ENCODE measurements at places on chromosomes 4 and X. TPM values are rescaled to one million over a fixed set of nuclear protein-coding genes. Genes with fewer than 3 reads are reported as not detected.

DNA sequence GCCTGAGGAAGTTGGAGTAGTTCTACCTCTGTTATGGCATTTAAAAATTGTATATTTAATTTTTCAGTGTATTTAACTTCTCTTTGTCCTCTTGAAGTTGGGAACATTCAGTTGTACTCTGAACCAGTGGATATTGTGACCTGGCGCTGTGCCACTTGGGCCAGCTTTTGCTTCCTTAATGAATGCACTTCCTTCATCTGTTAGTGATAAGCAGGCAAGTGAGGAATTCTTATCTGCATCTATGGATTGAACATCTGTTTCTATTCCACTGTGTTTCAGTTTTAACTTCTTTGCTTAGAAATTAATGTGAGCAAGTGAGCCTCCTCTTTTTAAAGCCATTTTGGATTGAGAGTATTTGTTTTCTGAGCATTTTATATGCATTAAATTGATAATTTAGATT is 128.3 kb downstream of the UCHL1 start:
- H3K36me3 ChIP-seq = no peaks in the 10 kb centered on the region
- no peak overlapping the region for H3K27ac ChIP-seq
- no peaks in the 10 kb centered on the region for H3K27me3 ChIP-seq
- DNase-seq = peak; percentile 86
- H3K4me1 ChIP-seq = peaks cover 13% of the 10 kb centered on the region
- no peak overlapping the region for H3K4me3 ChIP-seq

- H3K27ac ChIP-seq = no peak overlapping the region
- H3K4me3 ChIP-seq = no peak overlapping the region
- no peaks in the 10 kb centered on the region for H3K36me3 ChIP-seq
- no peak for DNase-seq
These were observed 4.1 kb upstream of the PDGFC start for GRCh38 chr4:156975686-156976085.

Gene LRAT
- total RNA-seq = not detected

DNA sequence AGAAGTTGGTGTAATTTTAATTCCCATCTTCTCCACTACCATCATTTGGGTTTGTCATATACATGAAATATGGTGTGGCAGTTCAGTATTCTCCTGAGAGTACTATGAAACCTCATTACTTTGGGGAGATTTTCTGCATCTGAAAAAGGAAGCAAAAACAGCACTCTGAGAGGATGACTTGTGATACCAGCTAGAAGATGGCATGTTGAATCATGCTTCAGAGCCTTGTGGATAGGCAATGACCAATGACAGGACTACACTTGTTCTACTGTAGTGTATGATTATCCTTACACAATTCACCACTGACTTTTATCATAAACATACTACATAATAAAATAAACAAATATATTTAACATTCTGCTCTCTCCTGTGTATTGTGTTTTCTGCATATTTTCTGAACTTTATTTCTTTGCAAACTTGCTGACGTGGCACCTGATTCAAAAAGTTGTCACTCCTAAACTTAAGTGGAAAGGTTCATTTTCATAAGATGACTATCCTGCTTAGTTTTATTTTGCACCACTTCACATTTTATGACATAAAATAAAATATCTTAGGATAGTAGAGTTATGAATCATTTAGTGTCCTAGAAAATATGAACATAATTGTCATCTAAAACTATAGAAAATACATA is 991.3 kb downstream of the FSTL5 start:
- H3K27me3 ChIP-seq = no peaks in the 10 kb centered on the region
- H3K36me3 ChIP-seq = no peaks in the 10 kb centered on the region
- H3K4me1 ChIP-seq = no peaks in the 10 kb centered on the region
- no peak for DNase-seq

GRCh38 chr4:101187841-101188240 is 159.5 kb downstream of the PPP3CA start:
- DNase-seq = no peak
- H3K27me3 ChIP-seq = no peaks in the 10 kb centered on the region
- H3K36me3 ChIP-seq = no peaks in the 10 kb centered on the region
- H3K4me1 ChIP-seq = peaks cover 15% of the 10 kb centered on the region

DNA sequence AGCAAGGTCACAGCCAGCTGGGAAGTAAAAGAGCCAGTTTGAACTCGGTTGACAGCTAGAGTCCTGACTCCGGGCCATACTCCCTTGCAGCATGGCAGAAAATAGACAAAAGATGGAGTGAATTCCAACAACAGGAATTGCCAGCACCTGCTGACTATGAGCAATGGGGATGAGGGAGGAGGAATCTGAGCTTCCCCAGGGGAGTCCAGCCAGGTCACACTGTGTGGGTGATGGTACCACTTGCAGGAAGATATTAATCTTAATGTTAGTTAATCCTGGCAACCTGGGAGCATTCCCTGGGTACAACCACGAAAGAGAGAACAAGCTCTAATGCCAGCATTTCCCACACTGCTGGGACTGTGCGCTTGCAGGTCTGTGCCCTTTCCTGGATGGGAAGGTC is 48.1 kb upstream of the S100G start:
- no peaks in the 10 kb centered on the region for H3K27me3 ChIP-seq
- H3K4me1 ChIP-seq = no peaks in the 10 kb centered on the region
- H3K36me3 ChIP-seq = no peaks in the 10 kb centered on the region
- no peak overlapping the region for H3K27ac ChIP-seq

DNA sequence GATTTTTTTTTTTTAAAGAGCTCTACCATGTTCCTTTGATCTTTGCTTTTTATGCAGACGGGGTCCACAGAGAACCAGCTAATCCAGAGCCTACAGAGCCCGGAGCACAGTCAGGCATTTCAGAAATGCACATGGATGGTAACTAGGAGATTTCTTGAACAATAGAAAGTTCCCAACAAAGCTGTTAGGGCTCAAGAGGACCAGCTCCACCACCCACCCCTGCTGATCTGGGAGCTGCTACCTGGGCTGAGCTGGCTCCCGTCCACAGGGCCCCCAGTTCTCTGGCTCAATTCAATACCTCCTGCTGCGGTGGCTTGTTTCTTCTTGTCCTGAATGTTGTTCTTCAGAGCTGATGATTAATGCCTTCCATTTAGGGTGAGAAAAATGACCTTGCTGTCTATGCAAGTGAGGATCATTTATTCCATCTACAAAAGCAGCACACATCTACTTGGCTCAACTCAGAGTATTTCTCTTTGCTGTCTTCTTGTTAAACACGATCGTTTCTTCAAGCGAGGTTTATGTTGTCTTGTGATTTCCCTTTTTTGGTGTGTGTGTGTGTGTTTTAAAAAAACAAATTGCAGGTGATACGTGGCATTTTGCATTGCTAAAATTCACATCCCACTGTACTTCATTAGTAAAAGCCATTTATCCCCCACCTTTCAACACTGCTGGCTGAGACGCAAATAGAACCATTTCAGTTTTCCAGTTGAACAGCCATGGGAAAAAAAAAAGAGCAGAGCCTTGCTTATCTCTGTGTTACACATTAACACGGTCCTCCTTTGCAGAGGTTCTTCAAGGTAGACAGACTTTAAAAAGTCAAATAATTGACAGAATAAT is 31.3 kb downstream of the IGFBP7 start:
- H3K4me3 ChIP-seq = no peak overlapping the region
- DNase-seq = no peak
- peaks cover 49% of the 10 kb centered on the region for H3K4me1 ChIP-seq
- no peaks in the 10 kb centered on the region for H3K36me3 ChIP-seq
- no peaks in the 10 kb centered on the region for H3K27me3 ChIP-seq

Gene HAND2
- 22.9 TPM for total RNA-seq

Gene STAP1
- total RNA-seq = not detected

DNA sequence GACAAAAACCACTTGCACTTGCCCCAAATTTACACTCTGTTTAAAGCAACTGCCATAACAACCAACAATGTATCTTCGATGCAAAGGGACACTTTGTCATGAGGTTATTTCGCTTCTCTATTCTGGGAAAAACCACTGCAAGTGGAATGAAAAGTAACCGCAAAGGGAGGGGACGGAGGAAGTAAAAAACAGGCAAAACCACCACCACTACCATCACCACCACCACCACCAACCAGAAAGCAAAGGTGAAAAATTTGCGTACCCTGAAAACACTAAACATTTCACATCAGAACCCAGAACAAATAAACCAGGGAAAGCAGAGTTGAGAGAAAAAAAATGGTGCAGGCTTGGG is 1.2 kb upstream of the N4BP2 start:
- H3K4me3 ChIP-seq = peak overlapping the region; percentile 83
- H3K27me3 ChIP-seq = no peaks in the 10 kb centered on the region
- peaks cover 26% of the 10 kb centered on the region for H3K4me1 ChIP-seq
- no peaks in the 10 kb centered on the region for H3K36me3 ChIP-seq

GRCh38 chrX:140505421-140506337 is 810 bp upstream of the SOX3 start:
- H3K27ac ChIP-seq = no peak overlapping the region
- H3K36me3 ChIP-seq = no peaks in the 10 kb centered on the region
- peaks cover 6% of the 10 kb centered on the region for H3K4me1 ChIP-seq
- no peak for DNase-seq

GRCh38 chr4:78002260-78002659 is 54.9 kb upstream of the FRAS1 start:
- no peak overlapping the region for H3K27ac ChIP-seq
- no peak overlapping the region for H3K4me3 ChIP-seq

Gene ZAR1
- not detected for total RNA-seq

Gene EBP
- 208 TPM for total RNA-seq

GRCh38 chr4:126582737-126583136 is 1050.0 kb upstream of the INTU start:
- H3K27ac ChIP-seq = no peak overlapping the region
- H3K36me3 ChIP-seq = no peaks in the 10 kb centered on the region
- H3K27me3 ChIP-seq = no peaks in the 10 kb centered on the region
- no peak for DNase-seq
- H3K4me3 ChIP-seq = no peak overlapping the region
- no peaks in the 10 kb centered on the region for H3K4me1 ChIP-seq

- no peaks in the 10 kb centered on the region for H3K4me1 ChIP-seq
- H3K4me3 ChIP-seq = peak overlapping the region; percentile 50
- no peaks in the 10 kb centered on the region for H3K27me3 ChIP-seq
- DNase-seq = no peak
- H3K27ac ChIP-seq = peak overlapping the region; percentile 29
These were observed 696 bp upstream of the CA5B start for GRCh38 chrX:15737190-15737958.

DNA sequence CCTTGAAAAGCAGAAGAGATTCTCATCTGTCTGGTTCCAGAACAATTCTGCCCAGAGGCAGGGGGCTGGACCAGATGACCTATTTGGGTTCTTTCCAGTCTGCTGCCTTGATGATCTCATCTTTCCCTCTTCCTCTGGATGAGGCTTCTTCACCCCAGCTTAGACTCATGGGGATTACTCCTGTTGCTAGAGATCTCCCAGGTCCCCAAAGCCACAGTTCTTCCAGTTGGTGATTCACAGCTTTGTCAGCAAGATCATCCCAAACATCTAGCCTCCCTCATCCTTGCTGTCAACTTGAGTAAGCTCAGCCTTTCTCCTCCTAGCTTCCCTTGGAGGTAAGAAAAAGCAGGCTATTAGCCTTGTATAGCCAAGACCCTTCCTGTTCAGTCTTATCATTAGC is 64.2 kb upstream of the PJA1 start:
- no peaks in the 10 kb centered on the region for H3K27me3 ChIP-seq
- H3K4me3 ChIP-seq = no peak overlapping the region

DNA sequence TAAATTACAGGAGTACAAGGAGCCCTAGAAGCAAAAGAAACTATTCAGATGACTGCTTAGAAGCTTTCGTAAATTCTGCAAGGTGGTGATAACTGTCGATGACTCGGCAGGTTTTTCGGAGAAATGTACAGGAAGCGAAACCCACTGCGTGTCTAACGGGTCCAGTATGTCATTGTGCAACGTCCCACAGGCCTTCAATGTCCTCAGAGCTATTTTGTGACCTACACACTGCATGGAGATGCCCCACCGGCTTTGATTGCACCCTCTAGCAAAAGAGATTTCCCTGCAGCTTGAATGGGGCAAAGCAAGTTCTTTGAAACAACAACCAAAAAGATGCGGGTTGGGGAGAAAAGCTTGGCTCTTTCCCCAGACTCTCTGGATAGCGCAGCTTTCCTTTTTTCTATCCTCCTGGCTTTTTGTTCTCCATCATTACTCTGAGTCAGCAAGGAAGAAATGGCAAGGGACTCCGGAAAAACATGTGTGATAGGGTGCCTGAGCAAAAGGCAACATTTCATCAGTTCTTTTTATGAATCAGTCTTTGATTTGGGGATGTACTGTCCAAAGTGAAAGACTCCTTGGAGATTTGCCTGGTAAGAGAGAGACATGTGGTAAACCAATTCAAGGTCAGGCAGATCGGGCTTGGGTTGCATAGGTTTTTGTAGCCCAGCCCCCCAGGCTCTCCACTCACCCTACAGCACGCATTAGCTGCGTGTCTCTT is 112.0 kb upstream of the TBL1X start:
- H3K36me3 ChIP-seq = no peaks in the 10 kb centered on the region
- H3K27me3 ChIP-seq = no peaks in the 10 kb centered on the region
- peaks cover 8% of the 10 kb centered on the region for H3K4me1 ChIP-seq

GRCh38 chrX:132622130-132622529 is 133.3 kb upstream of the MBNL3 start:
- no peak for DNase-seq
- H3K4me1 ChIP-seq = no peaks in the 10 kb centered on the region
- no peak overlapping the region for H3K27ac ChIP-seq
- no peaks in the 10 kb centered on the region for H3K36me3 ChIP-seq

Gene ZCCHC12
- not detected for total RNA-seq

Gene FAAH2
- total RNA-seq = 2.9 TPM

DNA sequence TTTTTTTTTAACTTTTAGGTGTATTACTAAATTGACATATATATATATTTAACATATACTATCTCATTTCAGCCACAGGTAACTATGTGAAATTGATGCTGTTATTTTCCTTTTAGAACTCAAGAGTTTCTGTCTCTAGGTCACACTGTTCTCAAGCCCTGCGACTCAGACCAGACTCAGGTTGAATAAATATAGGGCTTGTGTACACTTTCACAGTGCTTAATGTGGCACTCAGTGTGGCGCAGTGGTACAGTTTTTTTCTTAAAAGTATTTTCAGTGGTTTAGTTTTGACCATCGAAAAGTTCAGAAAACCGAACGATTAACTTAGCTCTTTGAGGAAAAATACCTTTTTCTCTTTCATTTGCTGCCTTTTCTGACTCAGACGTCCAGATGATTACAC is 24.7 kb downstream of the PACRGL start:
- no peak overlapping the region for H3K4me3 ChIP-seq
- no peaks in the 10 kb centered on the region for H3K27me3 ChIP-seq
- DNase-seq = no peak

Gene RAI2
- total RNA-seq = 10.1 TPM

DNA sequence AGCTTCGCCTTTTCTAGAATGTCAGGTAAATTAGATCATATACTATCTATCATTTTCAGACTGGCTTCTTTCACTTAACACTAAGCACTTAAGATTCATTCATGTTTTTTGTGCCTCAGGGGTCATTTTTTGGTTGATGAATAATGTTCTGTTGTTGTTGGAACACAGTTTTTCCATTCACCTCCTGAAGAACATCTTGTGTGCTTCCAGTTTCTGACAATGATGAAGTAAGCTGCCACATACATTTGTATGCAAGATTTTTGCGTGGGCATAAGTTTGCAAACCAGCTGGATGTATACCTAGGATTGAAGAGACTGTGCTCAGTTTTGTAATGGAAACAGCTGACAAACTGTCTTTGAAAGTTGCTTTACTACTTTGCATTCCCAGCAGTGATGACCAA is 37.6 kb downstream of the MAGEA9 start:
- no peak overlapping the region for H3K27ac ChIP-seq
- no peaks in the 10 kb centered on the region for H3K27me3 ChIP-seq
- no peak overlapping the region for H3K4me3 ChIP-seq
- no peak for DNase-seq

Gene FAM47E
- under 0.01 TPM for total RNA-seq

- H3K36me3 ChIP-seq = no peaks in the 10 kb centered on the region
- H3K4me1 ChIP-seq = peaks cover 4% of the 10 kb centered on the region
- no peak overlapping the region for H3K27ac ChIP-seq
- H3K27me3 ChIP-seq = no peaks in the 10 kb centered on the region
- DNase-seq = no peak
These were observed 57.8 kb upstream of the XAGE1B start for GRCh38 chrX:52574416-52575275.
